ENCODE measurements at places on chromosomes 2 and 18.

GRCh38 chr2:75560022-75560767 lies 544 bp downstream of the EVA1A start:
- DNase-seq: no peak

DNA sequence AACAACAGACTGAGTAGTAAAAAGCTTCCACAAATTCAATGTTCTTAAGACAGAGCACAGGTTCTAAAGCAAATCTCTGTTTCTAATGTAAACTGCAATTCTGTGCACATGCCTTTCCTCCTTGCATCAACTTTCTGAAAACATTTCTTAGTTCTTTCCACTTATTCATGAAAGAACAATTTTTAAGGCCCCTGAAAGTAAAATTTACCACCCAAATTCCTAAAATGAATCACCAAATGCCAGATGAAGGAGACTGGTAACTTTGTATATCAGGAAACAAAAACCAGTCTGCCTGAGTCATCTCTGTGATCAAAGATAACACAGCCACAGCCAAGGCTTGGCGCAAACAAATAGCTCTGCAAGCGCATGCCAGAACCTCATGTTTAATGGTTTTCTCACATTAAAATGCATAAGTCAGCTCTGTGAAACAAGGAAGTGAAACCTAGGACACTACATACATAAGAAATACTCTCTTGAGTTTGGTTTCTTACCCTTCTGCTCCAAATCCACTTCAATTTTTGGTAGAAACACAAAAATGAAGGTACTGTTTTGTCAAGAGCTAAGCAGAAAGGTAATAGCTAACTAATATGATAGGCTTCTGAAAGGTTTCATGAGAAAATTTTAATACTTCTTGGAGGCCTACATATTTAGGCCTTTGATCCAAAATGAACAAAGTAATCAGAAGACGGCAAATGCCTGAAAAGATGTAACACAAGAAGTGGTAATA lies 169.4 kb downstream of the THADA start:
- DNase-seq: peak; percentile 34

GRCh38 chr18:59242906-59243305 lies 22.9 kb downstream of the GRP start:
- no peak for DNase-seq

DNA sequence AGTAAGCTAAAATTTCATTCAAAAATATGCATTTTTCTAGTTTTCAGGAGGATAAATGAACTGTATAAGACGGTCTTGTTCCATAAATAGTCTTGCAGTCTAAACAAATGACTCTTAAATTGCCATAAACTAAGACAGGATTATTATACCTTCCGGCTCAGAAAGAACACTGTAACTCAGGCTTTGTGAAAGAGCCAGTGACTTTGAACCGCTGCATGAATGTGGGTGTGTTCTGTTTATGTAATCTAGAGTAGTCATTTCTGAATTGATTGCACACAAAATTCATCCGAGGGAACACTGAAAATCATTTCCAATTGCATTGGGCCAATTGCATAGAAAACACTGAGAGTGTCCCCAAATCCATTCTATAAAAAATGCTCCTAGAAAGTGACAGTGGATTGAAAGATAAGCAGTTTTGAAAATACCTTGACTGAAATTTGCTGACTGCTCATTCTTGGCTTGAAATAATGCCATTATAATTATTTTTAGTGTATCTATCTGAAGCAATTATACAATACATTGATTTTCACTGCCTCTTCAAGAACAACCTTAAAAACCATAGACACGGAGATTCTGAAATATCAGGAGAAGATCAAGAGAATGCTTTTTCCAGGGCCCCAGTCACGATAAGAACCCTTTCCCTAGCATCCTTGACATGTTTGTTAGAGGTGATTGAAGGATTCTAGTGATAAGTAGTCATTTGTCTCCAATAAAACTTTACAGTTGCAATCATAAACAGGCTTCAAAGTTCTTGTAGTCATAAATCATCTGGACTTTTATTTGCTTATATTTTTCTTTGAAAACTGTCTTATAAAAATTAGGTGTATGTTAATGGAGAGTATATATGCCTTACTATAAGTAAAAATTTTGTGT lies 55.4 kb downstream of the CNTNAP5 start:
- DNase-seq: no peak

DNA sequence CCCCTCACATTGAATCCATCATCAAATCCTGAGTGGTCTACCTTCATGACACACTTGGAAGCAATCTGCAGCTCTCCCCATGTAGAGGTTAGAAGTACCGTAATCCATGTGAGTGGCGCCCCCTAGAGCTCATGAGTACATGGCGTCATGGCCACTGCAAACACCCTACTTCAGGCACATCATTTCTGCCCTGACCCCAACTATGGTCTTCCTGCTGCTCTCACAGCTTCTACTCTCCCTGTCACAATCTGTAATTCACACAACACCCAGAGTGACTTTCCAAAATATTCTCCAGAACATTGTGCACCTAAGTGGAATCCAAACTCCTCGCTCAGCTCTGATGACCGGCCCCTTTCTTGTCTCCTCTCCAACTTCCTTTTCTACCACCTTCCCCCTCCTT lies 141.9 kb downstream of the ANKRD44 start:
- DNase-seq: peak; percentile 60

DNA sequence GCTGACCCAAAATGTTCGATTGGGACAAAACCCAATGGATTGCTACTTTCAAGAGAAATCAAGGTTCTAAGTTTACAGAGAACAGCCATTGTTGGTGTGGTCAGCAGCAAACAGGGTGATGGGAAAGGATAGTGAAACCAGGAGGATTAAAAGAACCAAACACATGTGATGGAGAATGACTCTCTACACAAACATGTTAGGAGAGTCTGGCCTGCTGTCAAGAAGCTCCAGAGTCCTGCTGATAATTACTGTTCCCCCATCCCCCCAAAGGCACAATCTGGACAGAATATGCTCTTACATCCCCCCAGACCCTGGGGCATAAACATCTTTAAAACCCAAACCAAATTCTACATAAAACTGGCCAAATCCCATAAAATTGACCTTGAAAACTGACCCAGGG lies 32.0 kb upstream of the ACYP2 start:
- DNase-seq: no peak

GRCh38 chr2:226699321-226699720 lies 100.3 kb downstream of the IRS1 start:
- DNase-seq: no peak

Data from stimulated activated CD4-positive, alpha-beta T cell treated with anti-CD3 and anti-CD28 coated beads, Interleukin-1b, Interleukin-23, amount 100 ng/mL, for 24 hours (primary cell).